ENCODE measurements at places on chromosomes 4 and X.
A peak's percentile ranks its signal among the peaks of the same experiment; 100 is the strongest.

- no peaks in the 10 kb centered on the region for H3K4me1 ChIP-seq
- no peaks in the 10 kb centered on the region for H3K27me3 ChIP-seq
- DNase-seq: no peak
- no peaks in the 10 kb centered on the region for H3K36me3 ChIP-seq
- no peak overlapping the region for H3K4me3 ChIP-seq
These were observed 67.4 kb upstream of the QRFPR start for GRCh38 chr4:121448231-121448630.

GRCh38 chr4:14410516-14410915 lies 591.8 kb upstream of the CPEB2 start:
- H3K27ac ChIP-seq: no peak overlapping the region
- H3K36me3 ChIP-seq: no peaks in the 10 kb centered on the region
- no peaks in the 10 kb centered on the region for H3K27me3 ChIP-seq
- H3K4me3 ChIP-seq: no peak overlapping the region
- DNase-seq: no peak
- no peaks in the 10 kb centered on the region for H3K4me1 ChIP-seq

- H3K4me1 ChIP-seq: no peaks in the 10 kb centered on the region
- no peaks in the 10 kb centered on the region for H3K27me3 ChIP-seq
- no peak for DNase-seq
- no peaks in the 10 kb centered on the region for H3K36me3 ChIP-seq
These were observed 481.7 kb upstream of the NR3C2 start for GRCh38 chr4:148923881-148924280.

GRCh38 chr4:86816501-86817273 lies 32.5 kb downstream of the SLC10A6 start:
- H3K27ac ChIP-seq: no peak overlapping the region
- no peak overlapping the region for H3K4me3 ChIP-seq
- H3K4me1 ChIP-seq: no peaks in the 10 kb centered on the region

DNA sequence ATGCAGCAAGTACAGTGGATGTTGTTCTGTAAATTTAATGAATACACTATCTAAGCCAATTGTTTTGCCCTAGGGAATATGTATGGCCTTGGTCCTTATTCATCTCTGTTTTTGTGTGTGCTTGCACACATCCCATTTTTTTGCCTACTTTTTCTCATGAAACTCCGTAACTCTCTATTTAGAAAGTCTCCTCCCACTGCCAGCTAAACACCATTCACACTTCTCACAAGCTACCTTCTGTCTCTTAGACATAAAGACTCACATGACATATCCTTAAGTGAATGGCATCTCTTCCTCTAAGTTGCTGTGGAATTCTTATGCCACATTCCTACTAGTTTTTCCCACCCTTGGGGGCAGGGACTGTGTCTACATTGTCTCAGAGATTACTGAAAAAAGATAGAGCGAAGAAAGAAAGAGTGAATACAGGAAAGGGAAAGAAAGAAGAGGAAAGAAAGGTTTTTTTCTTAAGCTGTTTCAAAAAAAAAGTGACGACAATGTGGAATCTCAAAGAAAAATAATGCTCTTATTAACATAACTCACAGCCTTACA lies 117.5 kb downstream of the ATG4A start:
- H3K27ac ChIP-seq: no peak overlapping the region
- H3K4me1 ChIP-seq: no peaks in the 10 kb centered on the region
- DNase-seq: no peak
- no peak overlapping the region for H3K4me3 ChIP-seq
- no peaks in the 10 kb centered on the region for H3K36me3 ChIP-seq

DNA sequence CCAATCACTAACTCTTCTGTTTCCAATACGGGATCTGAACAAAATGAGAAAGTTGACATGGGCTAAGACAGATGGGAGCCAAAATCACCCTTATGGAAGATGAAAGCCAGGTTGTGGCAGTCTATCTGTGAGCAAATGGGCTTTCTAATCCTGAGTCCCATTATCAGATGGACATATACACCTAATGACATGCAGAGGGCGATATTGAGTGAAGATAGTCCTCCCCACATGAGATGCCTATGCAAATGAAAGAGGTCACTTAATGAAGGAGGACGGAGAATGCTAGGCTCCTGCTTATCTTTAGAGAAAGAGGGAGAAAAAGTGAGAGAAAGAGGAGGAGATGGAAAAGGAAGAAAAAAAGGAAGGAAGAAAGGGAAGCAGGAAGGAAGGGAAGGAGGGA lies 547.5 kb downstream of the NLGN4X start:
- DNase-seq: no peak
- no peak overlapping the region for H3K27ac ChIP-seq
- H3K4me3 ChIP-seq: no peak overlapping the region
- no peaks in the 10 kb centered on the region for H3K36me3 ChIP-seq
- no peaks in the 10 kb centered on the region for H3K27me3 ChIP-seq
- no peaks in the 10 kb centered on the region for H3K4me1 ChIP-seq

DNA sequence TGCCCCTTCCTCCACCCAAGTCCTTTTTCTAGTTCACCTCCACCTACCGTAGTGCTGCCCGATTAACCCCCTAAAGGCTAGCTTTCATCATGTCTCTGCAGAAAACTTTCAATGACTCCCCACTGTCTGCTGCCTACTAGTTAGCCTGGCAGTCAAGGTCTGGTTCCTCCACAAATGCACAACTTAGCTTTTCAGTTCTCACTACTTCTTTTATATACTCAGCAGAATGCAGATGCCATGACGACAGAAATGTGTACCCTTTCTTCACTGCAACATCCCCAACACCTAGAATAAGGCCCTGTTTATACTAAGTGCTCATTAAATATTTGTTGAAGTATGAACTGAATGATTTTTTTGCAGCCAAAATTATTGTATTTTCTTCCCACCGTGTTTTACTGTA lies 30.9 kb upstream of the RASGEF1B start:
- DNase-seq: no peak
- H3K4me1 ChIP-seq: no peaks in the 10 kb centered on the region
- no peak overlapping the region for H3K4me3 ChIP-seq
- no peaks in the 10 kb centered on the region for H3K27me3 ChIP-seq
- H3K27ac ChIP-seq: no peak overlapping the region
- H3K36me3 ChIP-seq: no peaks in the 10 kb centered on the region

DNA sequence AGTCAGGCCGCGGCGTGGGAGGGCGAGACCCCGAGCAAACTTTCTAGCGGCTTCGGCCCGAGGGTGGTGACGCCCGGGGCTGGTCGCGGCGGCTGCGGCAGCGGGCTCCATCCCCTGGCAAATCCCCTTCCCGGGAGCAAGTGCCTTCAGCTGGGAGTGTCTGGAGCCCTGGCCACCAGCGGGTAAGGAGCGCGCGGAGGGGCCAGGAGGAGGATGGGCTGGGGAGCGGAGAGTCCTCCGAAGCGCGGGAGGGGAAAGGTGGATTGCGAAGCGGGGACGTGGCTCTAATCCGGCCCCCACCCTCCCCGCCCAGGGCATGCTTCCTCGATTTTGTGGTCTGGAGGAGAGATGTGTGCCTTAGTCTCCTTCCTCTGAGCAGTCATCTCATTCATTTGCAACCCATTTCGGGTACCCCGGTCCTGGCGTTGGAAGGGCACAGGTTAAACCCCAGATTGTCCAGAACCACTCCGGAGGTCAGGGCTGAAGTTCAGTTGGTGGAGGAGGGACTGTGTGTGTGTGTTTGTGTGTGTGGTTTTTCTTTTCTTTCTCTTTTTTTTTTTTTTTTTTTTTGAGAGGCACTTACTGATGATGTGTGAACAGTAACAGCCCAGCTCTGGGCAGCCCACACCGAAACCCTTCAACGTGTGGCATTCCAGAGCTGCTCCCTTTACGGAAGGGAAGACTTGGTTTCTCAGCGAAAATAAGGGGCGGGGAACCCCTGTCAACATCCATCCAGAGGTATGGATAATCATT lies 516 bp downstream of the SGMS2 start:
- H3K4me1 ChIP-seq: no peaks in the 10 kb centered on the region
- H3K36me3 ChIP-seq: no peaks in the 10 kb centered on the region
- peak; percentile 44 for DNase-seq
- peak overlapping the region; percentile 93 for H3K27ac ChIP-seq

DNA sequence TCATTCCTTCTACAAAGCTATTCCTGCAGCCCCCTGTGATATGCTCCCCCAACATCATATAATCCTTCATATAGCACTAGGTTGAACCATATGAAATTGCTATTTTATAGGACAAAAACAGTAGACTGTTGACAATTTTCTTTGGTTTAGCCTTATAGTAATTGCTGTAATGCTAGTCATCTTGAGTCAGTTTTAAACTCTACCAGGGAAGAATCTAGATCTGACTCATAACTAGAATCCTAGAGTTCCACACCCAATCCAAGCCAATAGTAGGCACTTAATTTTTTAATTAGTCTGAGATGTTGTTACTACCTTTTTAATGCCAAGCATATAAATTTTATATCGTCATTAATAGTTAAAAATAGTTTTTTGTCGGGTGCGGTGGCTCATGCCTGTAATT lies 136.8 kb downstream of the CHRNA9 start:
- H3K27ac ChIP-seq: no peak overlapping the region
- no peaks in the 10 kb centered on the region for H3K36me3 ChIP-seq
- H3K4me3 ChIP-seq: no peak overlapping the region
- no peaks in the 10 kb centered on the region for H3K4me1 ChIP-seq
- DNase-seq: no peak

GRCh38 chr4:85778632-85779131 lies 303.7 kb downstream of the ARHGAP24 start:
- peak overlapping the region; percentile 35 for H3K27ac ChIP-seq
- H3K4me1 ChIP-seq: no peaks in the 10 kb centered on the region
- H3K27me3 ChIP-seq: no peaks in the 10 kb centered on the region
- H3K4me3 ChIP-seq: no peak overlapping the region
- no peak for DNase-seq
- no peaks in the 10 kb centered on the region for H3K36me3 ChIP-seq

DNA sequence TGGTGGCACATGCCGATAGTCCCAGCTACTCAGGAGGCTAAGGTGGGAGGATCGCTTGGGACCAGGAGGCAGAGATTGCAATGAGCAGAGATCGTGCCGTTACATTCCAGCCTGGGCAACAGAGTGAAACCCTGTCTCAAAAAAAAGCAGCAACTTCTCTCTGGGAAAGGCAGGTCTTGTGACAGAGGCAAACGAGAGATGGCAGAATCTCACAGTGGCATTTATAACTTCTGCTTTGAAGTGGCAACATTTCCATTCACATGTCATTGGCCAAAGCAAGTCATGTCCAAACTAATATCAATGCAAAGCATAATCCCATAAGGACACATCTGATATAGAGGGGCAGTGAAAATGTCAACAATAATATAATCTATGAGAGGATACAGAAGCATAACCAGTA lies 79.8 kb downstream of the PPEF2 start:
- no peak overlapping the region for H3K27ac ChIP-seq
- no peaks in the 10 kb centered on the region for H3K36me3 ChIP-seq
- no peaks in the 10 kb centered on the region for H3K4me1 ChIP-seq
- H3K4me3 ChIP-seq: no peak overlapping the region
- no peaks in the 10 kb centered on the region for H3K27me3 ChIP-seq

- no peaks in the 10 kb centered on the region for H3K36me3 ChIP-seq
- H3K27me3 ChIP-seq: no peaks in the 10 kb centered on the region
- H3K4me1 ChIP-seq: no peaks in the 10 kb centered on the region
- no peak for DNase-seq
- no peak overlapping the region for H3K27ac ChIP-seq
These were observed 203.8 kb downstream of the ADGRA3 start for GRCh38 chr4:22312113-22312512.

DNA sequence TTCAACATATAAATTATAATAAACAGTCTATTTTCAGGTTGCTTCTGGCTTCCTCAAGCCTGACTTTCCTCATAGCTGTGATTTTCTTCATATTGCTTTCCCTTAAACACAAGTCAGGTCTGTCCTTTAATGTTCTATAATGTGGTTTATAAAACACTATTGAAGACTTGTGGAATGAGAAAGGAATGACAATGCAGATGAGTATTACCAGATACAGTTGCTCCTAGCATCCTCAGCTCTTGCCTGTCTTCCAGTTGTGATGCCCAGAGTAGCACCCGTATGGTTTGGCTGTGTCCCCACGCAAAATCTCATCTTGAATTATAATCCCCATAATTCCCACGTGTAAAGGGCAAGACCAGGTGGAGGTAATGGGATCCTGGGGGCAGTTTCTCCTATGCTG lies 265.7 kb upstream of the BOD1L1 start:
- H3K4me3 ChIP-seq: no peak overlapping the region
- no peaks in the 10 kb centered on the region for H3K27me3 ChIP-seq
- no peaks in the 10 kb centered on the region for H3K36me3 ChIP-seq

DNA sequence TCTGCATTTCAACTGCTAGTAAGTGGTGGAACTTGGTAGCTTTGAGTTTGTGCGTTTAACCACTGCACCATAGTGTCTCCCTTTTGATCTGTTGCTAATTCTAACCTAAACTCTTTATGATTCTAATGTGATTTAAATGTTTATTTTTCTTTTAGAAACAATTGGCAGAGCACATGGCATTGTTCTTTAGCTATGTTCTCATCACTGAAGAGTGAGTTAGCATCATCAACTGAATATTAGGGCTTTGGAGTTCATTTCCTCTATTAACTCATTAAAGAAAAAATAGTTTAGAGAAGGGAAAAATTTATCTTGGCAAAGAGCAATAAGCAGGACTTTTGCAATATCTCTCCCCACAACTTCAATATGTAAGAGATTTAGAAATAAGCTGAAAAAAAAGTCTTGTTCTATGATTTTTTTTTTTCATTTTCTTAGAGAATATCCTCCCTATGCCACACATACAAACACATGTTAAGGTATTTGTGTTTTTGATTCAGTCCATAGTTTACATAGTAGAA lies 25.7 kb downstream of the CPEB2 start:
- no peak overlapping the region for H3K4me3 ChIP-seq
- no peaks in the 10 kb centered on the region for H3K36me3 ChIP-seq
- DNase-seq: no peak
- no peaks in the 10 kb centered on the region for H3K4me1 ChIP-seq
- no peaks in the 10 kb centered on the region for H3K27me3 ChIP-seq
- H3K27ac ChIP-seq: no peak overlapping the region

DNA sequence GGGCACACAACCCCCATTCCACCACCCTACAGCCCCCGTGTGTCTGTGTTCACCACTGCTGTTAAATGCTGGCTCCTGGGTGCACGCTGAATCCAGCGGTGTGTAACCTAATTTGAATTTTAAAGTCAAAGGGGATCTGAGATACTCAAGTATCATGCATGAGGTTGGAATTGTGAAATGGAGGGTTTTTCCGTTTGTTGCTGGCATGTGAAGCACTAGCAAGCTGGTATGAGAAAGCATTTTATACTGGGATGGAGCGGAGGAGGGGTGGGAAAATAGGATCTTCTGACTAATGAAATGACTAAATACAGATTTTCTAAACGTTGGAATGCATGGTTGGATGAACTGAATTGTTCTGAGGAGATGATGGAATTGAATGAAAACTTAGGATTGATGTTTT lies 36.9 kb upstream of the FAT1 start:
- no peaks in the 10 kb centered on the region for H3K36me3 ChIP-seq
- DNase-seq: no peak
- no peaks in the 10 kb centered on the region for H3K4me1 ChIP-seq

All from prostate gland (tissue), 2 donors.